ENCODE measurements at places on chromosomes 4 and X.

- peak; percentile 14 for DNase-seq
These were observed 5.0 kb downstream of the NAF1 start for GRCh38 chr4:163161536-163162205.

GRCh38 chr4:112402098-112402497 lies 104.9 kb downstream of the ALPK1 start:
- no peak for DNase-seq

DNA sequence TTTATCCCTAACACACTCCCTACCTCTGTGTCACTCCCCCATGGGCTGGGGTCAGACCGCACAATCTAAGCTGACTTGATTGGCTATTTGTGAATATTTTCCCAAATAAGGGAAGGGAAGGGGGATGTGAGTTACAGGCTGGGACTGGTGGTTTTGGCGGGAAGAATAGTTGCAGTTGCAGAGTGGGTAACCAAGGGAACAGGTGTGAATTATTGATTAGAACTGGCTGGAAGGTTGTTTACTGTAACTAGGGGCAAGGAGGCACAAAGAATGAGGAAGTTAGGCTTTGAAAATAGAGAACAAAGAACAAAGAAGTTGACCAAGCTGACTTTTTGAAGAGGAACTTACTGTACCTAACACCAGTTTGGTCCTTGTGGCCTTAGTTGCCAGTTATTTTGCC lies 88.0 kb upstream of the XAGE2 start:
- DNase-seq = no peak

DNA sequence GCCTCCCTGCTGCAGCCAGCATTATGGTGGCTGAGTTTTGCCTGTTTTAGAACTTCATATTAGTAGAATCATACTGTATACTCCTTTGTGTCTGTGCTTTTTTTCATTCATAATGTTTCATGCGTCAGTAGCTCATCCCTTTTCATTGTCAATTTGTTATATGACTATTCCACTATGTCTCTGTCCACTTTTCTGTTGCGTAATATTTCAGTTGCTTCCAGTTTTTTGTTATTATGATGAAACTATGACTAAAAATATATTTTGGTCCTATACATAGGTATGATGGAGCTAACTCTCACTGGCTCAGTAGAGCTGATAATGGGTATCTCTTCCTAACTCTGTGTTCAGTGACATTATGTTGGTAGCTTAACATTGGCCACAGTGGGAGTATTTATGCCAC lies 48.3 kb downstream of the DMP1 start:
- no peak for DNase-seq

- DNase-seq = no peak
These were observed 18.2 kb upstream of the UGT2B10 start for GRCh38 chr4:68797618-68798017.

DNA sequence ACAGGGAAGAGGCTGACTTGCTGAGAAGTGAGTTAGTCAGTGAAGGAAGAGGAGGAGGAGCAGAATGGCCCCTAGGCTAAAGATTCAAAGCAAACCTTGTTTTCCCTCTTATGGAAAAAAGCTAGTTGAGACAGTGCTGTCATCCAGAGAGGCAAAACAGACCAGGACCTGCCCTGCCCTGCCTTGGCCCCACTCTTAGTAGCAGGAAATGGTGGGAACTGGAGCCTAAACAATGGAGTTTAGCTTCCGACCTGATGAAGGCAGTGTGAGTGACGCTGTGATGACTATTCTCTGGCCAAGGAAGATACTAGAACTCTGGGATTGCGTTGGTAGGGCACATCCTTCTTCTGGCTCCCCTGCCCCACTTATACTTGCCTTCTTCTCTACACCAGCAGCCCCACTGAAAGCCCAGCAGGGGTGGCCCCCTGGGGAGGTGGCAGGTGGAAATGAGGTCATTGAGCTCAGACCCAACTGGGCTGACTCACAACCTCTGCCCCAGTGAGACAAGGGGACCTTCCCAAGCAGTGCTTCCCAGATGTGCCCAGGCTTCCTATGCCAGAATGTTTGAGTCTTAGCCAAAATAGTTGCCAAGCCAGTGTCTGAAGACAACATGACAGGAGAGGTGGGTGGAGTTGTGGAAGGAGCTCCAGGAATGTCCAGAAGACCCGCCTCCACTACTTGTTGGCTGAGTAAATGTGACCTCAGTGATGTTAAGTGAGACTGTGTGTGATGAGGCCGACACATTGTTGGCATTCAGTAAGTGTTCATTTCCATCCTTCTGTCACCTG lies 38.8 kb downstream of the MSN start:
- no peak for DNase-seq

- DNase-seq = no peak
These were observed 828.3 kb downstream of the TECRL start for GRCh38 chr4:63580796-63581475.

- DNase-seq = no peak
These were observed 48.9 kb downstream of the ACSL4 start for GRCh38 chrX:109684136-109684535.

GRCh38 chr4:179110356-179110755 lies 1668.1 kb upstream of the AGA start:
- no peak for DNase-seq

GRCh38 chr4:173436771-173437265 lies 37.9 kb upstream of the SCRG1 start:
- no peak for DNase-seq

DNA sequence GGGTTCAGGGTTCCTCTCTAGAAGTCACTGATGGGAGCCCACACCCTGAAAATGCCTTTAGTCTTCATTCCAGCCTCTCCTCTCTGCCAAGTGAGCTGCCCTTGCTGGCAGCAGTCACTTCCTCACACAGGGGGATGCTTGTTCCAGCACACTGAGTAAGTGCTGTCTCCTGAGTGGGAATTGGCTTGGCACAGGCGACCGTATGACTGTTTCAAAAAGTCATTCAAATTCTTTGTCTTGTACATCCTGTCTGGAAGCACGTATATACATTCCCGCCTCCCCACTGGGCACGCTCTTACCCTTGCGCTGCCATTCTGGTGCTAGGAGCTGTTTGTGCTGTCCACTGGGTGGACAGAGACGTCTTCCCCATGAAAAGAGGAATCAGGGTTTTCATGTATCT lies 40.2 kb upstream of the CD99 start:
- no peak for DNase-seq

GRCh38 chr4:168304744-168305459 lies 13.7 kb downstream of the DDX60 start:
- DNase-seq = no peak

GRCh38 chrX:133865761-133866471 lies 119.5 kb downstream of the GPC3 start:
- no peak for DNase-seq

DNA sequence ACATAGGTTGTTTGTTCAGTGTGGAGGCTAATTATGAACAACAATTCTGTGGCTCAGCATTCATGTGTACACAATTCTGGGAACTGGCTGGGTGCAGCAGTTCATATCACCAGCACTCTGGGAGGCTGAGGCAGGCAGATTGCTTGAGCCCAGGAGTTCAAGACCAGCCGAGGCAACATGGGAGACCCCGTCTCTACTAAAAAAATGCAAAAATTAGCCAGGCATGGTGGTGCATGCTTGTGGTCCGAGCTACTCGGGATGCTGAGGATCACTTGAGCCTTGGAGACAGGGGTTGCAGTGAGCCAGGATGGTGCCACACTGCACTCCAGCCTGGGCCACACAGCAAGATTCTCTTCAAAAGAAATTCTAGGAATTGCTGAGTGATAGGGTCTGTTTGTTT lies 4.5 kb upstream of the PPP2R2C start:
- DNase-seq = no peak

DNA sequence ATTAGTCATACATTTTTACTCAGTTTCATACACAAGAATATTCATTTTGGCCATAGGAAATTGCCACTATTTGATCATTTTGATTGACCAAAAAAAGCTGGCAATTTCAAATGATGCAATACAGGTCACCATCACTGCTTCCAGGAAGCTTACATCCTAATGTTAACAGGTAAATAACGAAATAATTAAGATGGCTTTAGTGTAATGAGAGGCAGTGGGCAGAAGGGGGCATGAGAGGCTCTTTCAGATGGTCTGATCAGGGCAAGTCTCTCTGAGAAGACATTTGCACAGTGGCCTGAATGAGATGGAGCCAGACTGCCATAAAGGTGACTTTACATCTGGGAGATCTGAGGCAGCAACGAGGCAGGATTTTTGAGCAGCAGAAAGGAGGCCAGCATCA lies 170.7 kb downstream of the SLIT2 start:
- peak; percentile 10 for DNase-seq

DNA sequence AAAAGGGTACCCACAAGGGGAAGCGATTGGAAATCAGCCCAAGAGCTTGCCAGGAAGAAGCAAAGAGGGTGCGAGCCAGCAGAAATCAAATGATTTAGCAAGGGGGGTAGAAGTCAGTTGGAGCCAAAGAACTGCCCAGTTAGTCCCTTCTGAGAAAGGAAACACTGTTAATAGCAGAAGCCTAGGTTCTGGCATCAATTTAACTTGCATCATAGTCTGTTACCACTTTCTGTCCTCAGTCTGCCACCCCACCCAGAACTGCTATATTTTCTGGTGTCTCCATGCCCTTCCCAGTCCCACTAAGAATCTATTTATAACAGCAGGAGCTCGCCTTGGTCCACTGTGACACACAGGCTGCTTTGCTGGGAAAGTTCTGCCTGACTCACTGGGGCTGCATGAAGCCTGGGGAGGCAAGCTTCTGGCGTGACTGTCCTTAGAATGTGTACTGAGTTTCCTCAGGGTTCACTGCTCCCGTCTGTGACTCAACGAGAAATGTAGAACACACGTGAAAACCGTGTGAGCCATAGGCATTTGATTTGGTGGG lies 157.8 kb upstream of the TTC29 start:
- DNase-seq = no peak

GRCh38 chr4:53101191-53101581 lies 239.1 kb downstream of the RASL11B start:
- no peak for DNase-seq

DNA sequence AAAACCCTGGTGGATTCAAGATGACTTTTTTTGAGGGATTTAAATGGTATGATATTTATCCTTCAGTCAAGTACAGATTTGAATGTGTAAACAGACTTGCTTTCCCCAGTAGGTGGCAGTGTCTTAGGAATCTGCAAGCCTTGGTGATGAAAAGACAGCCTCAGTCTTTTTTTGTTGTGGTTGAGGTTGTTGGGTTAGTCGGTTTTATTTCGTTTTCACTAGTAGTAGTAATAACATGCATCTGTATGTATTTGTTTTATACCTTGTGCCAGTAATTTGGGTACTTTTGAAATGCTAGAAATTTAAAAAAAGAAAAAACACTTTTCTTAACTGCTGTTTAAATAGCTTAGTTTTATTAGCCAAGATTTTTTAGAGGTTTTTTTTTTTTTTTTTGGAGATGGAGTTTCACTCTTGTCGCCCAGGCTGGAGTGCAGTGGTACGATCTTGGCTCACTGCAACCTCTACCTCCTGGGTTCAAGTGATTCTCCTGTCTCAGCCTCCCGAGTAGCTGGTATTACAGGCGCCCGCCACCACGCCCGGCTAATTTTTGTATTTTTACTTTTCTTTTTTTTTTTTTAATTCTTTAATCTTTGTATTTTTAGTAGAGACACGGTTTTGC lies 39.2 kb downstream of the COPS4 start:
- DNase-seq = peak; percentile 15

DNA sequence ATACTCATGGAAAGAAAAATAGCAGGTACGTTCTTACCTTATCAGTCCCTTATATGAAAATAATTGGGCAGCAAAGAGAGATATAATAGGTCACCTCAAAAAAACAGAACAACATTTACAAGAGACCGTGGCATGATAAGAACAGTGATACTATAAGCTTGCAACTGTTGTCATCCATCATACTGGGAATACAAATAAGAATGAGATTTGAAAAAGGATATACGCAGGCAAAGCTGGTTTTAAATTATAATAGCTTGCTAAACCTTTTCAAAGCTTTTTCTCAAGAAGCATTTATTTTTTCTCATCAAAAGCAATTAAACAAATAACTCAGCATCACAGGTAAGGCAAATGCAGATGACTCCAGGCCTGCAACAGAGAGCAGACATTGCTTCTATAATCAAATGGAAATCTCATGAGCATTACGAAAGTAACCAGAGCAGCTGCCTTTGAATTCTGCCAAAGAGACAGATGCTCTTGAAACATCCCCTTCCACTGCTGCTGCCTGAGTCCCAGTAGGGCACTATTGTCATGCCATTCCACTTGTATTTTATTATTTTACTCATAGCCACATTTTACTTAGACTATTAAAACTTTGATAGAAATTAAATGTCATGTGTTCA lies 620.6 kb upstream of the GNPDA2 start:
- DNase-seq = no peak

DNA sequence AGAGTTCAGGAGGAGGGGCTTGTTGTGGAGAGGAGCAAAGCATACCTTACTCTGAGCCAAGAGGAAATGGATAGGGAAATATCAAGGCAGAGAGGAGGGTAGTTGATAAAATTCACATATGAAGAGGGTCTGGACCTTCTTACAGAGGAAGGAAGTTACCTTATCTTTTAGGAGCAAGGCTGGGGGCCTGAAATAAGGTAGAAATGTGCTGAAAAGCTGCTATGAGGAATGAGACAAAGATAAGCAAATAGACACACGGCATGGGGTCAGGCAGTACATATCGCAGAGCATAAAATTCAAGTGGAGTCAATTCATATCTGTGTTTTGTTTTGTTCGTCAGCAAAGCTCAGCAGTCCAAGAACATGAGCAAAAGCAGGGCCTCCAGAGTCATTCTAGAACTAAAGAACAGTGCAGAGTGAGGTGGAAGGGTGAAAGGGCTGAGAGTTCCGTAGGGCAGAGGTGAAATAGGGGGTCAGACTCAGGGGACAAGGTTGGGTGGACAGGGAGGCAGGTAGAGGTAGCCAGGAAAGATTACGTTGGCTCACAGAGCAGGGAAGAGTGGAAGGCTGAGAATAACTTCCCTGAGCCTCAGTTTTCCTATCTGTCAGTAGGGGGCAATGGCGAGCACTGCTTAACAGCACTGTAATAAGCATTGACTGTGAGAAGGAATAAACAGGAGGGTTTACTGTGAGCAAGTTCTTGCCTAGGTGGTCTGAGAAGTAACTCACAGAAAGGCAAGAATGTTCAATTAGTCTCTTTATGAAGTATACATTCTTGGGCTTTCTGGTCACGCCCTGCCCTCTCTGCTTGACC lies 9.2 kb downstream of the VSIG4 start:
- no peak for DNase-seq

GRCh38 chr4:85522277-85522676 lies 47.3 kb downstream of the ARHGAP24 start:
- DNase-seq = no peak

DNA sequence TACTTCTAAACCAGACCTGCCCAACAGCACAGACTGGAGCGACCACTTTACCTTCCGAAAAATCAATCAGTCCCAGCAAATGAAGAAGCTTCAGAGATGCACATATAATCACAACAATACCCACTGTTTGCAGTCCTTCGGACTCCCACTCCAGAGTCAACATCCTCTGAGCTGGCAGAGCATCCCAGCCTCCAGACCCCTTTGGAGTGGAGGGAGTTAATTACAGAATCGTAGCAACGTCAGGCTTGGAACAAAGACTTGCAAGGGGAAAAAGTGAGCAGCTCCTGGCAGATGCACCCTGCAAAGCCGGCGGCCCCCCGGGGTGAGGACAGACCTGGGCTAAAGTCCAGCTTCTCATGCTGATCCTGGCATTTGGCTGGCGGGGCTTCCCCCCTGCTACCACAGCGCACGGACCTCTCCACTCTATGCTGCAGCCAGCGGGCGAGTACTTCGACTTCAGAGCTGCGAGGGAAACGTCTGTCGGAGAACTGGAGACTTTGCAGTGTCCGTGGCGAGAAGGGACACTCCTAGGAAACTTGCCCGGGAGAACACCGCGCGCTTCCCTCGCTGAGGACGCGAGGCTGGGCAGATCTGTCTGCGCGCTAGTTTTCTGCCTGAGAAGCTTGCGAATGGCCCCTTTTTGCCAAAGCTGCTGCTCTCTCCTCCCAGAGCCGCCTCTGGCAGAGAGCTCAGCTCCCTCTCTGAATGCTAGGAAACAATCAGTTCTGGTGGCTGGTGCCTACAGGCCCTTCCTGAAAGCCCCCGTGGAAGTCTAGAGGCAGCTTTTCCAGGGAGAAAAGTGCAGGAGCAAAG lies 283.7 kb downstream of the PACRGL start:
- no peak for DNase-seq

Data from activated CD4-positive, alpha-beta T cell treated with anti-CD3 and anti-CD28 coated beads, Interleukin-2, amount 50 U/mL, for 4 hours (primary cell).